Stimulated activated CD8-positive, alpha-beta memory T cell treated with anti-CD3 and anti-CD28 coated beads, Interleukin-7, amount 100 ng/mL, for 1 hour (primary cell): ENCODE measurements at places on chromosomes 1 and 21.

GRCh38 chr1:84836145-84836544, 56.9 kb downstream of the LPAR3 start:
- DNase-seq, result no peak

GRCh38 chr21:41957991-41958766, 4.4 kb upstream of the C2CD2 start:
- DNase-seq, result no peak

- no peak for DNase-seq
Measured at GRCh38 chr1:174818014-174818616, 181.6 kb upstream of the CACYBP start.

DNA sequence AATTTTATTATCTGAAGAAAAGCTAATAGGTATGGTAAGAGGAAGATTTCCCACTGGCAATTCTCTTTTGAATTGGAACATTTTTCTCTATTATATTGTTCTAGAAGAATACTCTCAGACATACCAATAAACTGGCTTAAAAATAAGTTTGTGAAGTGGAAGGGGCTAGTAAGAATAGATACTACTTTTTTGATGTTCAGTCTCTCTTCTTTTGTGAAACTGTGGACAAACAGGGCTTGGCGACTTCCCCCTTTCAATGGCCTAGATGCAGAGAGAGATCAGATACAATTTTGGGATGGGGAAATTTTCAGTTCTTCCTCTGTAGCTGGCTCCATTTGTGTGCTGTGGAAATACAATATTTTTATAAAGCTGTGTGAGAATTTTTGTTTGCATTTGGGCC, 2.5 kb downstream of the PBX1 start:
- no peak for DNase-seq

- DNase-seq, result no peak
Measured at GRCh38 chr1:22545141-22545540, 18.1 kb upstream of the EPHA8 start.
